ENCODE measurements at places on chromosomes 6 and 20. TPM values are rescaled to one million over a fixed set of nuclear protein-coding genes. Genes with fewer than 3 reads are reported as not detected.
A peak's percentile ranks its signal among the peaks of the same experiment; 100 is the strongest.

The ADGRF5 gene
- total RNA-seq, result 23.8 TPM

The CRIP3 gene
- total RNA-seq, result 3.8 TPM

The PRRT1 gene
- 6.1 TPM for total RNA-seq

DNA sequence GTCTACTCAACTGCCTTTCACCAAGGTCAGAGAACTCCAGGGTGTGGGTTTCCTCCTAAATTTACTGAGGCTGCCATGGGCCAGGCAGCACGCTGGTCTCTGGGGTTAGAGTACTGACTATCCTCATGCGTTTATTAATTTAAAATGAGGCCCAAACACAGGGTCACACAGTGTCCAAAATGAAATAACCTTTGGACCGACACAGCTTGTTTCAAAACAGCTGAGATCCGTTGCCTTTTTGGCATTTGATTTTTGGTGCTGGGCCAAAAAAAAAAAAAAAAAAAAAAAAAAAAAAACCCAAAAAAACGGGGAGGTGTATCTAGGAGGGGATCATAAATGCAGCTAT lies 14.6 kb upstream of the TOX2 start:
- DNase-seq, result no peak

DNA sequence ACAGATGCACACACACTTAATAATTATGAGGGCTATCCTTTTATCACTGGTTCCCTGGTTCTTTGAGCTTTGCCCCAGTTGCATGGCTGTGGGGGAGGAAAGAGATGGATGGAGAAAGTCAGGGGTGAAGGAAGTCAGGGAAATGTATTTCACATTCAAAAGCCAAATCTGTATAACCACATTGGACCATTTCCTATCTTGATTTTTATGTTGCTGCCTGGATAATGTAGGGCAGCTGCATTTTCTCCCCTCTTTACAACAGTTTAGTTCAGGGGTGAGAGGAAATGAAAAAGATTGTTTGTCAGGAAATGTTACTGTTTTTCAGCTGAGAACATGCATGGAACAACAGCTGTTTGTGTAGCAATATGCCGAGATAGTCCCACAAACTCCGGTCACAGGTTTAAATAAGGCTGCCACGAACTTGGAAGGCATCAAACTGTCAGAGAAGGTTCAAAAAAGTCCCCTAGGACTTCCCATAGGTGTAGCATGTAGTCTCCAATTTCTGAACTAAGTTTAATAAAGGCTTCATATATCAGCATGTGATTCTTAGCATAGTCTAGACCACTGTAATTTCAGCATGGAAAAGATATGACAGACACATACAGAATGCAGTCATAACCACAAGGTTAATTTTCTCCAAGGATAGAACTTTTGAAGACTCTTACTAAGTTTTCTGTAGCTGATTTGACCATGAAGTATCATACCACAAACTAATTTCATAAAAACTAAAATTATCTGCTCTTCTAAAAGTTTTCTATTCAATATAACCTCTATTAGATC lies 82.1 kb upstream of the COL21A1 start:
- no peak for DNase-seq

DNA sequence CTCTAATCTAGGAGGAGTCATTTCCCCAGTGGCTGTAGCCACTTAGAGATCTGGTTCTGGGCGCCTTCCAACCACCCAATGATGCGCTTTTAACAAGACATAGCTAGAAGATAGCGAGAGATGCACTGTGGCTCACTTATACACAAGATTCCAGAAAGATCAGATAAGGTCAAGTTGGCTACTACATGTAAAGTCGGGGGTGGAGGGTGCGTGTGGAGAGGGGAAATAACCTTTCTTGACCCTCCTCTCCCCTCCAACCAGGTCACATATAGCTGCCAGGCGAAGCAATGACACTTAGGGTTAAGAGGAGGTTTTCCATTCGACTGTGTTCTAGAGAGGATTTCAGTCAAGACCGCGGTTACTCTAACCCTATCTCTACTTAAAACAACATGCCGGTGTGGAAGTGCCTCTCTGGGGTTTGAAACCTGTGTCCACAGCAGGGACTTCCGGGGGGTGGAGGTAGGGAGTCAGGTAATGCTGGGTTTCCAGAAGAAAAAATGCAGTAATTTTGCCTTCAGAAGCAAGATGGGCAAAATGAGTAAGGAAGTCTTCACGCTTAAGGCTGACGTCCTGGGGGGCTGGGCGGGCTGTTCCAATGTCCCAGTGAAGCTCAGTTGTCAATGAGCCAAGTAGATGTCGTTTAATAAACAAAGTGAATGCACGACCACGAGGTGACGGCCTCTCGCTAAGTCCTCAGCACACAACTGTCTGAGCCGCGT lies 1.8 kb upstream of the SIM1 start:
- DNase-seq, result no peak

DNA sequence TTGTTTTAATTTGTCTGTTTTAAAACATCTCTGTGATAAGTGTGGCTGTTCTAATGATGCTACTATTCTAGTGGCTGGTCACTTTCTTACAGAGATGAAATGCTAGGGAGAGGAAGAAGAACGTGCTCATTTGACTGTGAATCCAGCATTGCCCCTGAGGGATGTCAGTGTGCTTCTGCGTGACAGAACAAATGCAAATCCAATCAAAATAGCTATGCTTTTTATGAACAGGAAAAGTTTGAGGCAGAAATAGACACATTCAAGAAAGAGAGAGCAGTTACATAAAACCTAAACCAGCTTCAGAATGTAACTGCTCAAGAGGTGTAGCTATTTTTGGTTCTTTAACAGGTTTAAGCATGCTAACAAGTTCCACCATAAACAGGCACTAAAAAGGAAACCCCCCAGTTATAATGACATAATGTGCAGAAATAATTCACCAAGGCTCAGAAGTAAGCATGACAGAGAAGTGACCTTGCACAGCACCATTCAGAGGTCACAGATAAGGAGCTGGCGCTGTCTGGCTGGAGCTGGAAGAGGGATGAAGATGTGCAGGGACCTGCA lies 385.3 kb downstream of the EPM2A start:
- no peak for DNase-seq

GRCh38 chr6:159807150-159807858 lies 7.2 kb downstream of the PNLDC1 start:
- DNase-seq, result no peak

GRCh38 chr20:57620274-57620990 lies at the start of gene ZBP1:
Gene ZBP1 (minus strand): TSS chr20:57620426. CDS start chr20:57620295, 131 bp downstream.
- DNase-seq, result peak; percentile 55

GRCh38 chr6:64932486-64932885 lies 774.5 kb downstream of the EYS start:
- DNase-seq, result no peak

DNA sequence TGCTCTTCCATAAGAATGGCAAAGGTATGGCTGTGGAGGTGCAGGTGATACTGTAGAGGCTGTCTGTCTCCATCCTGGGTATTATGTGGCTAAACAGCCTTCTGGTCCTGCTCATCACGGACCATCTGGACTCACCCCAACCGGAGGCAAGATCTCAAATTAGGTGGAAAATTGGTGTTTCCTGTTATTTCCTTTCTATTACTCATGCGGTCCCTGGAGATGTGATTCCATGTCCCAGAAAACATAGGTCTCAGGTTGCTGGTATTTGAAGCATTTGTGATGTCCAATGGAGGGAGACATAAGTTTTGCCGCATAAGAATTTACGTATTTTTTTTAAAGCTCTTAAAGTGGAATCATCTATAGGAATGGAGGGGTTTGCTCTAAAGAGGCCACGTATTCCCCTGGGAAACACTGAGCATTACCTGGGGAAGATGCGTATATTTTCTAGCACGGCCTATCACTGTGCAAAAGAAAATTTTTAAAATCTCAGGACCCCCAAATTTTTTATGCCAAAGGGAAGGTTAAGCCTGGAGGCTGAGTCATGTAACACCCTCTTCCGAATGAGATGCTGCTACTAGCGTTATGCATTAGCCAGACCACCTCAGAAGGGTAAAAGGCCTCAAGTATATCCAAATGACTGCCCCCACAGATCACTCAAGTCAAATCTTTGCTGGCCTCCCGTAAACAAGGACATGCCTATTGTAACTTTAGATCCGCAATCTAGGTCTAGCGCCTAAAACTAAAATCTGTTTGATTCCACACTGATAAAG lies 22.4 kb upstream of the PBOV1 start:
- DNase-seq, result no peak

DNA sequence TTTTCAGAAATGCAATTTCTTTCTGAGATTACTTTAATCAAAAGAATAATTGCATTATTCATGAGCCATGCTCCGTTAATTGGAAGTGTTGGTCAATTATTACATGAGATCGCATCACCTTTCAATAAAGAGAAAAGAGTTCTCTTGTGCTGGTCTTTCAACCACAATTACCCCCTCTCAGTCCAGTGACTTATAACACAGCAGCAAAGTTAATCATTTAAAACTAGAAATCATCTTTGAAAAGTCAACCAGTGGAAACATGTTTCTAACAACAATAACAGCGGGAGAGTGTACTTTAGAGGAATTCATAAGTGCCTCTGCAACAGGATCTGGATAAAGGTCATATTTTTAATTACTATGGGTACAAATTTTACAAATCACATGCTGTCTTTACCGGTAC lies 384.4 kb upstream of the AGPAT4 start:
- DNase-seq, result no peak
